ENCODE measurements at places on chromosomes 1 and 21.

DNA sequence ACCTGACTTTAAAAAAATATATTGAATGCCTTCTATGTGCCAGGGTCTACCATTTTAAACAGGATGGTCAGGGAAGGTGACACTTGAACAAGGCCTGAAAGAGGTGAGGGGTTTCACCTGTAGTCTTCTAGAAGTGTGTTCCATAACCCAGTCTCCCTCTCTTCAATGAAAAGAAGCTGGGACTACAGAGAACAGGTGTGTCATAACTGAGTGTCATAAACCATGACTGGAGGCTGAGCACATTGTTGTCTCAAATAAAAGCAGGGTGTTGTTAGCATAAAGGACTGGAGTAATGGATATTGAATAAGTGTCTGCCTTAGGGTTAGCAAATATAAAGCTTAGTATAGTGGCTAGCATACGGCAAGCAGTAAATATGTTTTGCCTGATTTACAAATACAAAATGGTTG, 65.4 kb downstream of the SYDE2 start:
- DNase-seq, result no peak

- no peak for DNase-seq
Observed at GRCh38 chr1:27403065-27403726, 10.8 kb downstream of the GPR3 start.

- no peak for DNase-seq
Observed at GRCh38 chr1:150778409-150778808, 12.8 kb upstream of the CTSS start.

DNA sequence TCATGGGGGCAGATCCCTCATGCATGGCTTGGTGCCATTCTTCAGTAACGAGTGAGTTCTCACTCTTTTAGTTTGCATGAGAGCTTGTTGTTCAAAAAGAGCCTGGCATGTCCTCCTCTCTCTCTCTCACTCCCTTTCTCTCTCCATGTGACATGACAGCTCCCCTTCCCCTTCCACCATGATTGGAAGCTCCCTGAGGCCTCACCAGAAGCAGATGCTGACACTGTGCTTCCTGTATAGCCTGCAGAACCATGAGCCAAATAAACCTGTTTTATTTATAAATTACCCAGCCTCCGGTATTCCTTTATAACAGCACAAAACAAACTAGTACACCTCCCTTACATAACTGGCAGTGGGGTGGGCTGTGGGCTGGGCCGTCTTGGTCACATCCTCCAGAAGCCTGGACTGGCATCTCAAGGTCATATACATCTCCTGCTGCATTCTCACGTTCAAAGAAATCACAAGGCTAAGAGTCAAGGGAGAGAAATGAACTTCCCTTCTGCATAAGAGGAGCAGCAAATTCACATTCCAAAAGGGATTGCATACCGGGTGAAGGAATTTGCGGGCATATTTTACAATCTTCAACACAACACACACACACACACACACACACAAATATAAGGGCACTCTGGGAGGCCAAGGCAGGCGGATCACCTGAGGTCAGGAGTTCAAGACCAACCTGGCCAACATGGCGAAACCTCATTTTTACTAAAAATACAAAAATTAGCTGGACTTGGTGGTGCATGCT, 2.3 kb upstream of the CCSAP start:
- no peak for DNase-seq

- no peak for DNase-seq
Observed at GRCh38 chr1:235108876-235109275, 19.8 kb downstream of the TOMM20 start.

- DNase-seq, result no peak
Observed at GRCh38 chr1:66168467-66168887, 365.5 kb upstream of the SGIP1 start.

DNA sequence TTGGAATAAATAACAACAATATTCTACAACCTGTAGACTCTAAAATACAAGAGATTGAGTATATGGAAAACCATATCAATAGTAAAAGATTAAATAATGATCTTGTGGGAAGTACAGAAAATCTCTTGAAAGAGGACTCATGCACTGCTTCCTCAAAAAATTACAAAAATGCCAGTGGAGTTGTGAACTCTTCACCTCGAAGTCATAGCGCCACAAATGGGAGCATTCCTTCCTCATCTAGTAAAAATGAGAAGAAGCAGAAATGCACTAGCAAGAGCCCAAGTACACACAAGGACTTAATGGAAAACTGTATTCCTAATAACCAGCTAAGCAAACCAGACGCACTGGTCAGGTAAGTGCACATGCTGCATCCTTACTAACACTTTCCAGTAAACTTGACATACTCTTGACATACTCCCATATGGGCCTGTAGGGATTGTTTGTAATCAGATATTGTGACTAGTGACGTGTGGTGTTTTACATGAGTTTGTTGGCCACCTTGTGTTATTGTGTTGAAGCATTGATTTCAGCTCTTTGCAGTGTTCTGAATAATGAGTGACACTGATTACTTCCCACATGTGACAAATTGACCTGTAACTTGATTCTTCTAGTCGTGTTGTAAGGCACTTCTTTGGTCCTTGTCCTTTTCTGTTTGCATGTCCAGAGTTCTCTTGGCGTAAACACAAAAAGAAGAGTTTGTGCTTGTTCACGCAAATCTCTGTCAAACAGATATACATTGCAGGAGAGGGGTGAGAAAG, 28.0 kb downstream of the MACO1 start:
- DNase-seq, result no peak

- no peak for DNase-seq
Observed at GRCh38 chr1:223011505-223011856, 131.6 kb downstream of the TLR5 start.
